ENCODE measurements at places on chromosomes 1 and 21.

DNA sequence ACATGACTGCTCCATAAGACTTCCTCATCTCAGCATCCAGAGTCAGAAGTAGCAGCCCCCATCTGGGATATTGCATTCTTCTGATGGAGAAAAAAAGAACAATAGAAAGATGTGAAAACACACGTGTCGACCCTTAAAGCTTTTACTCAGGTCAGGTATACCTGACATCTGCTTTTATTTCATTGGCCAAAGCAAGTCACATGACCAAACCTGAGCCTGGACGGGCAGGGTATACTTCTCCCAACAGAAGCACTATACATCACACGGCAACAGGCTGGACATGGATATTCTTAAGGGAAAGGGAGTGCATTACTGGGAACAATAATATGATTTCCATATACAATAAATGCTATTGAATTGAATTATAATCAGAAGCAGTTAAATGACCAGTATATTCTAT lies 243.3 kb downstream of the LMO4 start:
- H3K27ac ChIP-seq: no peak overlapping the region
- no peaks in the 10 kb centered on the region for H3K36me3 ChIP-seq
- no peak for DNase-seq
- H3K27me3 ChIP-seq: peaks cover 5% of the 10 kb centered on the region

GRCh38 chr1:187096689-187097088 lies 267.9 kb downstream of the PLA2G4A start:
- no peak for DNase-seq
- peaks cover 7% of the 10 kb centered on the region for H3K4me1 ChIP-seq
- H3K4me3 ChIP-seq: no peak overlapping the region
- no peak overlapping the region for H3K27ac ChIP-seq
- H3K36me3 ChIP-seq: no peaks in the 10 kb centered on the region

- no peak overlapping the region for H3K27ac ChIP-seq
- H3K4me1 ChIP-seq: peaks cover 49% of the 10 kb centered on the region
- peaks cover 8% of the 10 kb centered on the region for H3K36me3 ChIP-seq
- no peak for DNase-seq
- H3K4me3 ChIP-seq: no peak overlapping the region
These were observed 179.6 kb downstream of the RUNX1 start for GRCh38 chr21:34869545-34869944.

DNA sequence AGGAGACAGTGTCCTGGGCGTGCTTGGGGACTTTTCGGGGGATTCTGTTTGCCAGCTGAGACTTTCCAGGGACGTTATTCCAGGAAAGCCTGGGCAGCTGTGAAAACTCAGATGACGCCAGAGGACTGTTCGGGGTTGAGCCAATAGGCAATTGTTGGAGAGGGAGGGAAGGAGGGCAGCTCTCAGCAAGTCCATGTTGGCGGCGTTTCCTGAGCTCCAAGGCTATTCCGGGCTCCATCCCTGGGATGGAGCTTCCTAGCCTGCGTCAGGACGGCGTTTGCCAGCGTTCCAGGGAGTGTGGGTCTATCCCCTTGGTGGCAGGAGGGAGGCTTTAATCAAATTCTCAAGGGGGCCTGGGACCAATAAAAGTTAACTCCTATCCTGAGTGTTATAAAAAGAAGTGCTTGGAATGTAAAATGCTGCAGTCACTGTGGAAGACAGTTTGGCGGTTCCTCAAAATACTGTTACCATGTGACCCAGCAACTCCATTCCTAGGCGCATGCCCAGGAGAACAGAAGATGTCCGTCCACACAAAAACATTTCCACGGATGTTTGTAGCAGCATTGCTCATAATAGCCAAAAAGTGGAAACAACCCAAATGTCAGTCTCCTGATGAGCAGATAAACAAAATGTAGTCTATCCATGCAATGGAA lies 15.2 kb downstream of the SLC27A3 start:
- peaks cover 15% of the 10 kb centered on the region for H3K27me3 ChIP-seq
- peak overlapping the region; percentile 91 for H3K27ac ChIP-seq
- no peak for DNase-seq
- no peaks in the 10 kb centered on the region for H3K36me3 ChIP-seq
- H3K4me3 ChIP-seq: peak overlapping the region; percentile 58

GRCh38 chr1:228006786-228007048 lies at the start of gene WNT3A:
Gene WNT3A, plus strand, starts transcription at chr1:228006998. Its CDS starts 131 bp downstream, at chr1:228007129.
- peaks cover 6% of the 10 kb centered on the region for H3K36me3 ChIP-seq
- no peak within 1 kb of the TSS for H3K27ac ChIP-seq
- peak within 1 kb of the TSS; percentile 64 for H3K4me3 ChIP-seq

GRCh38 chr1:162976628-162977027 lies 92.5 kb upstream of the RGS4 start:
- H3K4me3 ChIP-seq: no peak overlapping the region
- no peaks in the 10 kb centered on the region for H3K4me1 ChIP-seq

All from T-helper 17 cell (primary cell).